GF-D8 (cell line): ENCODE measurements at places on chromosomes 5 and 9.
A peak's percentile ranks its signal among the peaks of the same experiment; 100 is the strongest.

GRCh38 chr9:16147726-16148125 is 594.9 kb downstream of the CCDC171 start:
- no peak for DNase-seq

- DNase-seq: no peak
These were observed 3.2 kb downstream of the SURF2 start for GRCh38 chr9:133359399-133360175.

GRCh38 chr9:82091100-82091499 is 102.5 kb downstream of the SPATA31D1 start:
- DNase-seq: no peak

GRCh38 chr9:88716596-88717290 is 181.8 kb downstream of the NXNL2 start:
- no peak for DNase-seq

- DNase-seq: peak; percentile 35
These were observed 17.3 kb upstream of the ODF2 start for GRCh38 chr9:128438343-128439109.
